ENCODE measurements at places on chromosomes 3 and 15. TPM values are rescaled to one million over a fixed set of nuclear protein-coding genes. Genes with fewer than 3 reads are reported as not detected.

TMC3 gene
- not detected for total RNA-seq

DUOX1 gene
- 0.13 TPM for total RNA-seq

DNAJA4 gene
- total RNA-seq, result 4.2 TPM

MYZAP gene
- total RNA-seq, result 0.65 TPM

CHRD gene
- total RNA-seq, result 1.7 TPM

NT5DC2 gene
- total RNA-seq, result 41.2 TPM

ALDH1A2 gene
- 13.7 TPM for total RNA-seq

PLA2G4E gene
- total RNA-seq, result not detected

AGBL1 gene
- not detected for total RNA-seq

ARID3B gene
- 2.4 TPM for total RNA-seq

GPR87 gene
- total RNA-seq, result not detected

LDHAL6B gene
- not detected for total RNA-seq

PLA1A gene
- 0.32 TPM for total RNA-seq

SKIC8 gene
- 47.2 TPM for total RNA-seq

SPTSSB gene
- 0.11 TPM for total RNA-seq

CMTM8 gene
- total RNA-seq, result 0.26 TPM

Measured in articular chondrocyte of knee joint (primary cell).